Central memory CD4-positive, alpha-beta T cell (primary cell): ENCODE measurements at places on chromosomes 11 and 22.

- no peak for DNase-seq
Observed at GRCh38 chr11:30488304-30488998, 97.7 kb downstream of the MPPED2 start.

- DNase-seq, result no peak
Observed at GRCh38 chr11:91394727-91395414, 829.7 kb upstream of the FAT3 start.

GRCh38 chr11:15967166-15967565 lies 389.2 kb downstream of the SOX6 start:
- no peak for DNase-seq

- no peak for DNase-seq
Observed at GRCh38 chr11:130061017-130061416, 8.7 kb upstream of the APLP2 start.

- DNase-seq, result no peak
Observed at GRCh38 chr11:79550809-79551208, 110.0 kb upstream of the TENM4 start.

DNA sequence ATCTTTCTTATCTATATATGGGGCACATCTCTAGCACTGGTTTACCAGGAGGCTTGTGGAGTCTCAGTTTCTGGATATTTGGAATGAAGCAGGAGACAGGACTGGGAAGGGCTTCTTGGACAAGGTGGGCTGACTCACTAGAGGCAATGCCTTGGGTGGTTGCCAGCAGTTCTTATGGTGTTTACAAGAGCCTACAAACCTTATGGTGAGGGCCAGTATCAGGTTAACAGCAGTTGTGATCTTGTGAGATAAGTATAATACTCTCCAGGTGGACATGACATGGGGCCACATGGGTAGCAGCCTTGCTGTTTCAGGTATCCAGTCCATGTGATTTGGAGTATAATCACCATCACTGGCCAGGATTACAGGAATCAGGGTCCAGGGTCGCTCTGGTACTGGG lies 10.2 kb downstream of the FUT4 start:
- no peak for DNase-seq

GRCh38 chr11:96188243-96189006 lies 154.6 kb downstream of the MAML2 start:
- no peak for DNase-seq

- no peak for DNase-seq
Observed at GRCh38 chr22:22948651-22949571, 61.3 kb downstream of the IGLL5 start.

DNA sequence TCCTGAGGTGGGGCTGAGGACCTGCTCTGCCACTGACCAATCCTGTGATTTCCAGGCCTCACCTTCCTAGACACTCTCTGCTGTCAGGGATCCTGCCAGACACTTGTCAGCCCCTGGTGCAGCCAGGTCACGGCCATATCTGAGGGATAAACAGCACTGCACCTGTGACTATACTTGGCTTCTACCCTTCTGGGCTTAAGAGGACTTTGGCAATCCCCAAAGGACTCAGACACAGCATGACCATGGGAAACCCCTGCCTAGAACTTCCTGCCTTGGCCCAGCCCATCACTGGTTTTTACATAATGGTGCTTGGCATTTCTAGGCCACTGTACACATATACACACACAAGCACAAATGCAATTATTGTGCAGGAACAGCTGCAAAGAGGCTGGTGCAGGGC lies 11.6 kb upstream of the OLFML1 start:
- DNase-seq, result no peak

DNA sequence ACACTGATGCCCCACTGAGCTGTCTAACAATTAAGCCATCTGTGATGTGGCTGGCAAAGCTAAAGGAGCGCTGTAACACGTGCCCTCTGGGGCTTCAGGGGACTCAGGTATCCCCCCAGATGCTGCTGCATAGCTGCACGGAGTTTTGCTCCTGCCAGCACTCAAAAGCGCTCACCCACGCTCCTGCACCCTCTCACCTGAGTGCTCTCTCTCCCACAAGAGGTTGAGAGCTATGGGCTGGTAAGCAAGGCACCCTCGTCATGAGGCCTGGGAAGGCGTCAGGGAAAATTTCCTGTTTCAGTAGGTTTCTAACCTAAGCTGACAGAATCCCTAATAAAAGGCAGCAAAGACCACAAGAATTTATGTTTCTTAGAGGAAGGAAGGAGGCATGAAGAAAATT lies 850.3 kb downstream of the OPCML start:
- no peak for DNase-seq

DNA sequence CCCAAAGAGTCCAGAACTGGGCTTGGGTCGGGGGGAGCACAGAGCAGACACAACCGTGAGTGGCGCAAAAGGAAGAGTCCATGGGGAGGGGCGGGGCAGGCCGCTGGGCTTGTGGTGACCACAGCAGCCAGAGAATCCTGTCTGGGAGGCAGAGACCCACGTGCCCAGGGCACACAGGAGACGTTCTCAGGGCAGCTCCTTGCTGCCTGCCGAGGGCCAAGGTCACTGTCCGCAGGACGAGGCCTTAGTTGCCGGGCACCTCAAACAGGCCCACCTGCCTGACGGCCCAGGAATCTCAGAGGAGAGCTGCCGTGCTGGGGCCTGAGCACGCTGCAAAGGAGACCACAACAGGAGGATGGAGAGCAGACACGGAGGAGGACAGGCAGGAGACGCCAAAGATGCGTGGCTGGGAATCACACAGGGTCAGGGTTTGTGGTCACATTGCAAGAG lies 87.8 kb downstream of the MYEOV start:
- DNase-seq, result no peak

DNA sequence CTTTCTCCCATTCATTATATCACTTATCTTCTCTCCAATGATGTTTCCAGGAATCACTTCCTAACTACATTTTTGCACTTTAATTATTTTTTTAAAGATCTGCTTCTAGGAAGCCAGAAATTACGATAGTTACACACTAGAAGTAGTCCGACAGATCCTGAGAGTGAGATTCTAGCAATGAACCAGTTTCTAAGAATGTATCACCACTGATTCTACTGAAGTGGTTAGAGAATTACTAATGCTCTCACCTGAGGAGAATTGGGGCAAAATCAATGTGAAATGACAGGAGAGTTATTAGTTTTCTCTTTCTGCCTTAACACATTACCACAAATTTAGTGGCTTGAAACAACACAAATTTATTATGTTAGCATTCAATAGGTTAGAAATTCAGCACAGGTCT lies 241.2 kb downstream of the CASP12 start:
- DNase-seq, result no peak

DNA sequence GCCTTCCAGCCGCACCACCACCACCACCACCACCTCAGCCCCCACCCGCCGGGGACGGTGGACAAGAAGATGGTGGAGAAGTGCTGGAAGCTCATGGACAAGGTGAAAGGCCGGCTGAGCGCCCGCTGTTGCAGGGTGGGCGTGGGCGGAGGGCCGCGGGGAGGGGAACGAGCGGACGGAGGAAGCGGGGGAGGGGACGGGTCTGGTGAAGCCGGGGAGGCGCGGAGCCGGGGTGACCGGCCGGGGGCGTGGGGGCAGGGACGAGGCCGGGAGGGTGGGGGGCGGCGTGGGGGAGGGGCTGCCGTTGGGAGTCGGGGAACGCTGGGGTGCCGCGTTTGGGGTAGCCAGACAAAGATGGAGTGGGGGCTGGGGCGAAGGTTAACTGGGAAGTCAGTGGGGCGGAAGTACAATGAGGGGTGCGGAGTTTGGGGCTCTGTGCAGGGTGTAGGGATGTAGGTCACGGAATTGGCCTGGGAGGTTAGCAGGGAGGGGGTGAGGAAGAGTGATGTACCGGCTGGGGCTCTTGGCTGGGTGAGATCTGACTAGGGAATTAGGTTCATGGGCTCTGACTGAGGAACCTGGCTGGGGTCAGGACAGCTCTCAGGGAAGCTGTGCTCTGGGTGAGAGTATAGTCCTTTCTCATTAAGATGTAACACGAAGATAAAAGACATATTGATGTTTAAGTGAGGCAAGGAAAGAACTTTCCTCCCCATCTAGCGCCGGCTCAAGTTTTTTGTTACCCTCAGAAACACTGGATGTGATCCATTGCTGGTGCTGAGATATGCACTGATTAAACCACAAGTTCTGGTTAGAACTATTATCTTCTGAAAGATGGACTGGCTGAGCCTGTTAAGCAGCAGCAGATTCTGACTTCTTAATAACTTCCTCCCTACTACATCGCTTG lies 624 bp downstream of the CBL start:
- DNase-seq, result peak; percentile 50

DNA sequence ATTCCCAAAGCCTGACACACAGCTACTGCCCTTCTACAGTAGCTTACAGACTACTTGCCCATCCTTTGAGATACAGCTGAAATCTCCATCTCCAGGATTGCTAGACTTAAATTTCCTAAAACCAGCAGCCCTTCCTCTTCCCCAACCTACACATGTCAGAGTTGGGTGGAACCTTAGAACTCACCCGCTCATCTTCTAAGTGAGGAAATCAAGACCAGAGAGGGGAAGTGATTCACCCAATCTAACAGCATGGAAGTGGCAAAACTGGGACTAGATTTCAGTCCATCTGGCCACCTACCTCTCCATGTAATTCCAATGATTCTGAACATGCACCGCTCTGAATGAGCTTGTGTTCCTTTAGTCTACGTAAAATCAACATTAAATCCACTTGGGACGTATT lies 1.0 kb upstream of the TMEM86A start:
- DNase-seq, result no peak

DNA sequence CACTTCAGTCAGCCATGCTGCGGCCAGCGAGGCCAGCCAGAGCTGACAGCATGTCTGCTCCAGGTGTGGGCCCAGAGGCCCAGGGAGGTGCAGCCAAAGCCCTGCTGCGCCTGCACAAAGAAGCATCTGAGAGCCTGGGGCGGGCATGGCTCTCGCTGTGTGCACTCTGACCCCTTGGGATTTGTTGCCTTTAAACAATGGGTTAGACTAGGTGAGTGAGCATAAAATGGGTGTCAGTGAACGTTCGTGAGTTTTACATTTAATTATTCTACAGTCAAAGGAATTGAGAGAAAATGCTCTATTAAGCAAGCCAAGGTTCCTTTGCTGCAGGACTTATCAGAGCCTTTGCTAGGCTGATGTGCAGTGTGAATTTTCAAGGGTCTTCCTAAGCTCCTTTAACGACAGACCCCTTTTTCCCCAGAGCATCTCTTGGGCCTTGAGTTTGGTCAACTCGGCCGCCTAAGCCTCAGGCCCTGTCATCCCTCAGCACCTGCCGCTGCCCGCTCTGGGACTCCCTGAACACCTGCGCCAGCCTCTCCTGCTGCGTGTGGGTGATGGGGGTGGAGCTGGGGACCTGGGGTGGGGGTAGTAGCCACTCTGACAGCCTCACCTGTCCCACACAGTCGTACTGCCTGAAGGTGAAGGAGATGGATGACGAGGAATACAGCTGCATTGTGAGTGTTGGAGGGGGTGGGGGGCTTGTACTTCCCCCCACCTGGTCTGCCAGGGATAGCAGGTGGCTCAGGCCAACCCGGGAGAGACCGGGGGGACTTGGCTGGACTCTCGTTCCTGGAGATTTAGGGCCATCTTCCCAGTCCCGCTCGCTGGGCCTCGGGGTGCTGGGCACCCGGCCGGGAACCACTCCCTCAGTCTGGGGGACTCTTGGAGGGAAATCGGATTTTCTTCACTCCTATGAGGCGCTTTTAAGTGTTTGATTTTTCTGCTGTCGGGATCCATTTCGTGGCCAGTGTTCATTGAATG lies 10.5 kb downstream of the SLC16A8 start:
- DNase-seq, result no peak

DNA sequence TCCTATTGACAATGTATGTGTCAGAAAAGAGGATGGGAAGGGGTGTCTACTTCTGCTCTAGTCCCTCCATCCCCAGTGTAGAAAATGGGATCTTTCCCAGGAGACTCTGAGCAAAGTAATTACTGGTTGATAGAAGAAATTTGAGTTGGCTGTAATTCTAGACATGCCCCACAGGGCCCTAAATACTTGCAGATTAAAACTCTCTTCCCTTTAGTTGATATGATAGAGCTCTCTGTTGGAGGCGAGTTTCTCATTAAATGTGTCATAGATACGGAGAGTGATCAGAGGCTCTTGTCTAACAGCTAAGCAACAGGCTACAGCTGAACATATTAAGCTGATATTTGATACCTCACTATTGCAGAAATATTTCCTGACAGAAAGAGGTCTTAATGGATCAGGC lies 32.9 kb downstream of the OR52E1 start:
- DNase-seq, result no peak
